ENCODE measurements at places on chromosomes 2 and 18.

GRCh38 chr2:154452906-154453493, 245.5 kb upstream of the KCNJ3 start:
- DNase-seq: no peak

DNA sequence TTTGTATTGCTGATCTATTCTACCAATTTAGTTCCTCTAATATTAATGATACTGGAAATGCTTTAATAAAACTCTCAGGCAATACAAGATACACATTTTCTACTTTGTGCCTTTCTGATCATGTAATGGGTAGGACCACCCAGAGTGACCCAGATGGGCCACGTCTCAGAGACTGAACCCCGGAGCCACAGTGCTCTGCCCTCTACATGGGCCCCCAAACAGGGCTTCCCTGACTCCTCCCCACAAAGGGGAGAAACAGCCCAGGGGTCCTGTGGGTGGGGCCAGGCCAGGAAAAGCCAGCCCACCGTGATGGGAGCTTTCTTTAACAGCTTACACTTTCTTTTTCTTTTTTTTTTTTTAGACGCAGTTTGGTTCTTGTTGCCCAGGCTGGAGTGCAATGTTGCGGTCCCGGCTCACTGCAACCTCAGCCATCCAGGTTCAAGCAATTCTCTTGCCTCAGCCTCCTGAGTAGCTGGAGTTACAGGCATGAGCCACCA, 18.4 kb downstream of the HDAC4 start:
- DNase-seq: no peak

DNA sequence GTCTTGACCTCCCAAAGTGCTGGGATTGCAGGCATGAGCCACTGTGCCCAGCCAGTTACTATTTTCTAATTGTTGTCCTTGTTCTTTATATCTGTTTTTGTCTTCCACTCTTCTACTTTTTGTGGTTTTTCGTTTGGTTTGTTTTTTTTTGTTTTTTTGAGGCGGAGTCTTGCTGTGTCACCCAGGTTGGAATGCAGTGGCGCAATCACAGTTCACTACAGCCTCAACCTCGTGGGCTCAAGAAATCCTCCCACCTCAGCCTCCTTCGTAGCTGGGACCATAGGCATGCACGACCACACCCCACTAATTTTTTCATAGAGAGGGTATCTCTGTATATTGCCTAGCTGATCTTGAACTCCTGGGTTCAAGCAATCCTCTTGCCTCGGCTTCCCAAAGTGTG, 100.7 kb downstream of the EHBP1 start:
- no peak for DNase-seq

DNA sequence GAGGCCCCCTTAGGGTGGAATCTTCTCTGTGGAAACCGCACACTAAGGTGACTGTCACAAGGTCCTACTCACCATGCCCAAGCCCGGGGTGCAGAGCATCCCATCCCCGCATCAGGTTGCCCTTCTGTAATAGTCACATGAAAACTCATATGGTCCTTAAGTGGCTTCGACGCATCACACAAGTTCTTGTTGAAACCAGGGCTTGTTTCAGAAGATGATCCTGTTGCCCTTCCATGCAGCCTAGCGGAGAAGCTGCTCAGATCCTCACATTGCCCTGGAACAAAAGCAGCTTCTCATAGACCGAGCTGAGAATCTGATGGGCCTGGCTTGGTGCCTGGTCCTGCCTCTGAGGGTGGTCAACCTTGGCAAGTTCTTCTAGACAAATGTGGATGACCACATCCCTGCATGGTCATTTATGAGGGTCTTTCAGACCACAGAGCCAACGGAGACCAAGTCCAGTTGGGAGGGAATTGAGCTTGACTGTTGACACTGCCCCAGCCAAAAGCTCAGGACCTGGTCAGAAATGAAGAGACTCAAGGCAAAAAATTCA, 54.1 kb downstream of the PDCL3 start:
- no peak for DNase-seq

All from NCI-H1436 (cell line).